ENCODE measurements at places on chromosomes 7 and 10.

- no peak for DNase-seq
Observed at GRCh38 chr10:61841338-61841875, 60.1 kb upstream of the ARID5B start.

GRCh38 chr10:93096901-93097300 lies 23.2 kb downstream of the CYP26A1 start:
- no peak for DNase-seq

GRCh38 chr10:33005322-33006301 lies 47.6 kb upstream of the ITGB1 start:
- DNase-seq, result peak; percentile 90

GRCh38 chr7:105222953-105223352 lies 165.8 kb downstream of the SRPK2 start:
- peak; percentile 26 for DNase-seq

GRCh38 chr7:141550386-141551093 lies 670 bp upstream of the AGK start:
- DNase-seq, result no peak

DNA sequence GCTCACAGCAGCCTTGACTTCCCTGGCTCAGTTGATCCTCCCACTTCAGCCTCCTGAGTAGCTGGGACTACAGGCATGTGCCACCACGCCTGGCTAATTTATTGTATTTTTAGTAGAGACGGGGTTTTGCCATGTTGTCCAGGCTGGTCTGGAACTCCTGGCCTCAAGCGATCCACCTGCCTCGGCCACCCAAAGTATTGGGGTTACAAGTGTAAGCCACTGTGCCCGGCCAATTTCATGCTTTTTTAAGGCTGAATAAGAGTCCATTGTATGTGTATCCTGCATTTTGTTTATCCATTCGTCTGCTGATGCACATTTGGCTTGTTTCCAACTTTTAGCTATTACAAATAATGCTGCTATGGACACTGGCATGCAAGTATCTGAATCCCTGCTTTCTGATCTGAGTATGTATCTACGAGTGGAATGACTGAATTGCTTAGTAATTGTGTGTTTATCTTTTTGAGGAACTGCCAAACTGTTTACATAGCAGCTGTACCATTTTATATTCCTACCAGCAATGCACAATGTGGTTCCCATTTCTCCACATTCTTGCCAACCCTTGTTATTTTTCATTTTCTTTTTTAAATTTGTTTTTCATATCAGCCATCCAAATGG lies 37.3 kb upstream of the TPST1 start:
- no peak for DNase-seq

GRCh38 chr7:73436031-73436929 lies 2.7 kb downstream of the FZD9 start:
- DNase-seq, result no peak

GRCh38 chr10:34163075-34163905 lies 651.8 kb downstream of the PARD3 start:
- DNase-seq, result no peak
